ENCODE measurements at places on chromosomes 2 and 18.

GRCh38 chr2:218427741-218428140 is 8.8 kb downstream of the VIL1 start:
- no peak for DNase-seq

- DNase-seq = no peak
Observed at GRCh38 chr2:138910427-138910826, 130.2 kb upstream of the NXPH2 start.

GRCh38 chr2:80496775-80497174 is 192.2 kb upstream of the LRRTM1 start:
- peak; percentile 61 for DNase-seq

GRCh38 chr18:61842146-61842545 is 50.7 kb downstream of the RNF152 start:
- no peak for DNase-seq

GRCh38 chr2:203994735-203995134 is 58.2 kb downstream of the ICOS start:
- DNase-seq = no peak

- peak; percentile 35 for DNase-seq
Observed at GRCh38 chr2:121650315-121650930, 1.2 kb upstream of the CLASP1 start.

DNA sequence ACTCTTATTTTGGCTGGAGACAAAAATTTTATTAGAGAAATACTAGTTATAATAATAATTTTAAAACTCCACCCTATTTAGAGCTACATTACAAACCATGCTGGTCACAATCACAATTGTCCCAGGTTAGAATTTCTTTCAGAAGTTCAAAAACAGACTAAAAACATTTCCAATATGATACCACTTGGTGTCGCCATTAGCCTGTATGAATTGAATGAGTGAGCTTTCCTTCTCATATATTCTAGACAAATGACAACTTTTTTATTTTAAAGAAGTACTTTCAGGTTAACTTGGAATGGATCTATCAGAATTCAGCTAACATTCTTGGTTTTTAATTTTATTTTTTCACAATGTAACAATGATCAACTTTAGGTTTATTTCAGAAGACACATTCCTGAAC is 48.0 kb downstream of the SERPINB8 start:
- peak; percentile 32 for DNase-seq

Data from ACHN (cell line).